ENCODE measurements at places on chromosomes 2 and 18.

GRCh38 chr18:22169889-22170420 lies 566 bp downstream of the GATA6 start:
- DNase-seq, result no peak

DNA sequence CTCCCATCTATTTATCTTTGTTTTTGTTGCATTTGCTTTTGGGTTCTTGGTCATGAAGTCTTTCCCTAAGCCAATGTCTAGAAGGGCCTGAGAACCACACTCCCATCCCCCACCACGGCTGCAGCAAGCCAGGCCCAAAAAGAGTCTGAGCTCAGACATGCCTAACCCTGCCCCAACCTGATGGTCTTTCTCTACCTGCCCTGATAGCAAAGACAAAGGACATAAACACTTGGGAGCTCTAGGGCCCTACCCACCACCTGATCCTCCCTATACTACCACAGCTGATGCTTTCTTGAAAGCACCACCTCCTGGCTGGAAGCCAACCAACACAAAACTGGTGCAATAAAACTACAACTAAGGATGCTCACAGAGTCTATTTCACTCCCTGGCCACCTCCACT lies 233.4 kb downstream of the WDR7 start:
- DNase-seq, result no peak

DNA sequence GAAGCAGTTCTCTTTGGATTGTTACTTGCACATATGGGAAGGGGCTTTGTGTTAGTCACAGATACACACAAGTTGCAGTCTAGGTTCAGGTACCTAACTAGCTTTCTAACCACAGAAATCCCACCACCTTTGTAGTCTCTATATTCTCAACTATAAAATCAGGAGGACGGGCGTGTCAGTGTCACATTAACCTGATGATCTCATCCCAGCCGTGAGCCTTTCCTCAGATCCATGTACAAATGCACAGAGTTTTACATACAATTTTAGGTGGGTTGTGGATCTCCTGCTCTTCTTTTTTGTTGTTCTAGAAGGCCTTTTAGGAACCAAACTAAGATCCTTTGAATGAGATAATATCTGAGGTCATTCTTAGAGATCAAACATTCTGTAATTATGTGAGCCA lies 94.0 kb downstream of the ZNF532 start:
- no peak for DNase-seq

- no peak for DNase-seq
Observed at GRCh38 chr2:160609346-160609745, 115.7 kb upstream of the RBMS1 start.

GRCh38 chr2:157339965-157340655 lies 14.5 kb upstream of the ERMN start:
- no peak for DNase-seq

- DNase-seq, result no peak
Observed at GRCh38 chr2:239546541-239546940, 145.7 kb upstream of the HDAC4 start.

DNA sequence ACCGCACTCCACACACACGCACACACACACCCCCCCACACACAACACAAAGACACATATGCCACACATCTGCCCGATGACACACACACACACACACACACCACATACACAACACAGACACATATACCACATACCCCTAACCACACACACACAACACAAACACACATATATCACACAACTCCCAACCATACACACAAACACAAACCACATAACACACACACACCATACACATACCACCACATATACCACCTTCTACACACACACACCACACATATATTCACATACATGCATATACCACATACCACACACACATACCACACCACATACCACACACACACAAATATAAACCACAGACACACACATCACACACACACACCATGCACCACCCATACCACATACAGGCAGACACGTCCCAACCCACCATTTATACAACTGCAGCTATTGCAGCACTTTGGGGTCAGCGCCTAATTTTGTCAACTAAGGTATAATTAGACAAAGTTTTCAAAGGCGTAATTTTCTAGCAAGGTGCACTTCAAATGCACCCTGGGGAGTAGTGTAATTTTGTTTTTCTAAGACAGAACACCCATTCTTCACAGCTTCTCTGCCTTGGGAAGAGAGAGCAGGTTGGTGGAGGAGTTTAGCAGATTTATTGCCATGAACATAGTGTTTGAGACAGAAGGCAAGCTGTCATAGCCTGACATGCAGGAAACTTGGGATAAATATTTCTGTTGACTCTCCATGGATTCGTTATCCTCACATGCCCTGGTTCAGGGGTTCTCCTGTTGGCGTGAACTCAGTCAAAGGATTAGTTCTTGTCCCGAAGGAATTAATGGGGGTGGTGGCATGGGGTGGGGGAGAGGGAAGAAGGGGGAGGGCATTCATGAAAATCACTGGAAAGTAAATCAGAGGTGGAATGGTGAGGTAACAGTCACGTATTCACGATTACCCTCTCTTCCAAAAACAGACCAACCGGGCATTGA lies 416.1 kb downstream of the LPIN1 start:
- DNase-seq, result no peak

- DNase-seq, result no peak
Observed at GRCh38 chr18:60247103-60247502, 125.5 kb downstream of the MC4R start.

DNA sequence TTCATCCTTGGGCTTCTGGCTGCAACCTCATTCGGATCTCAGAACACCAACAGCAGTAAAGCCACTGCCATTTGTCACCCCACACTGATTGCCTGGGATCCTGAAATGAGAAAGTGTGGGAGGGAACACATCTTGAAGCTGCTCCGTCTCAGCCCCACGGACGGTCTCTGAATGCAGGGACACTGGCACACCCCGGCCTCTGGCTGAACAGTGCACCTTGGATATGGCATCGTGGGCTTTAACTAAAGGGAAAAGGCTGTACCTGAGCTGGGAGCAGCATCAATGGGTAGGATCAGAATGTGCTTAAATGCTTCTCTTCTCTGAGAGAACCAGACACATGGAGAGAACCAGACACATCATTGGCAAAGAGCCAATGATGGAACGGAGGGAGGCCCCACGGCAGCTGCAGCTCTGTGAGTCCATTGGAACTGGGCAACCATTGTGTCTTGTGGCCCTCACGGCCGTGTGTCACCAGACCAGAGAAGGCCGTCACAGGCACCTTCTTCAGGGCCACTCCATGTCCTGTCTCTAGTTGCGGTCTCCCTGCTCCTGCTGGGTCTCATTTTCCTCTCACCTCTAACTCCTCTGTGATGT lies 193.4 kb upstream of the MYT1L start:
- DNase-seq, result no peak

GRCh38 chr2:68436270-68436669 lies 30.8 kb downstream of the FBXO48 start:
- DNase-seq, result no peak

DNA sequence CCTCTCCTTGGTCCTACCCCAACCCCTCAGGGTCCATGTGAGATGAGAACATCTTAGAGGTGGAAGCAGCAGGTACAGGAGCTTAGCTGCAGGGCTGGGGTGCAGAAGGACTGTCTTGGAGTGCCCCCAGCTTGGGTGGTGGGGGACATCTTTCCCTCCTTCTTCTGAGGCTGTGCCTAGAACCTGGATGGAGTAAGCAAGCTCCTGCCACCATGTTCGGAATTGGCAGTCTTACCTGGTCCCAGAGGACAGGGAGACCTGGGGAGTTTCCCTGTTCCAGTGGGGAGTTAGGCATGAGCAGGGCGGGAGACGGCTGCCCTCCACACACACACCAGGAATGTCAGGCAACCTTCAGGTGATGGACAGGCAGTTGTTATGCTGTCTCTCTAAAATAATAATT lies 131.0 kb upstream of the COPS8 start:
- no peak for DNase-seq

DNA sequence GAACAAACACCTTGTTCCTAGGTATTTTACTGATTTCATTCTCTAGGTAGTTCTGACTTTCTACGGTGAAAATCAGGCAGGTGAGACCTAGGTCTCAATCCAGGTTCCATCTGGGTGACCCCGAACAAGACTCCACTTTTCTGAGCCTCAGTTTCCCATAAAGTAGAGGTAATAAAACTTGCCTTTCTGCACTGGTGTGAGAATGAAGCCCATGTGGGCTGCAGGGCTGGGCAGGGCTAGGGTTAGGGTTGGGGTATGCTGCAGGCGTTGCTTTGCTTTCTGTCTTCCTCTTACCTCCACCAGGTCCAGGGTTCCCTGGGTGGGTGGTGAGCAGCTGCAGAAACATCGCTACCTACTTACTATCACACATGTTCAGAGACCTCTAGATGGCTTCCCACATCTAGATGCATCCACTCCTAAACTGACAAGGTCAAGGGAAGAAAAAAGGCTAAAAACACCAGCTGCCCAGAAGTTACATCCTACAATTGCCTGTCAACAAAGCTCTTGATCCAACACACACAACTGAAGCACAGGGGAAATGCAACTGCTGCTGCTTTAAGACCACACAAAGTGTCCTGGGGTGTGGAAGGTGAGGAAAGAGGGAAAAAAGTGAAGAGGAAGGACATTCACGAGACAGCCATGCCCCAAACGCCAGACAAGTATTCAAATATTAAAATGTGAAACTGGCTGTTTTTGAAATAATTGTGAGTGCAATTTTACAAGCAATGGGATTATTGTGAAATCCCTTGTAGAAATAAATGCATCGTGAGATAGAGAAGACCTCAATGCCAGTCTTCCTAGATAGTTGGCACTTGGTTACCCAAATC lies 23.5 kb downstream of the MBP start:
- no peak for DNase-seq

DNA sequence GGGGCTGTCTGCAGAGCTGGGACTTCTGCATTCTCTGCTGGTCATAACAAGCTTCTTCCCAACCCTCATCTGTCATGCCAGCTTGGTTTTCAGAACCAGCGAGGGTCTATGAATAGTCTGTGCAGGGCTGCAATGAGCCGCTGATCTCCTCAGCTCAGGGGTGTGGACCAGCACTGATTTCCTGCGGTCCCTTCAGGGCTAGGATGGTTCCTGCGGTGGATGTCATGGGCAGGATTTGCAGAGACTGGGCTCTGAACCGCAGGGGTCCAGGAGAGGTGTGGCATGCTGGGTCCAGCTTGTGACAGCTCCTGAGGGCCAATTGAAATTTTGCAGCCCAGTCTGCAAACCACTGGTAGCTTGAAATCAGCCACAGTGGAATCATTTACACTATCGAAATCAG lies 188.2 kb upstream of the AGAP1 start:
- no peak for DNase-seq

DNA sequence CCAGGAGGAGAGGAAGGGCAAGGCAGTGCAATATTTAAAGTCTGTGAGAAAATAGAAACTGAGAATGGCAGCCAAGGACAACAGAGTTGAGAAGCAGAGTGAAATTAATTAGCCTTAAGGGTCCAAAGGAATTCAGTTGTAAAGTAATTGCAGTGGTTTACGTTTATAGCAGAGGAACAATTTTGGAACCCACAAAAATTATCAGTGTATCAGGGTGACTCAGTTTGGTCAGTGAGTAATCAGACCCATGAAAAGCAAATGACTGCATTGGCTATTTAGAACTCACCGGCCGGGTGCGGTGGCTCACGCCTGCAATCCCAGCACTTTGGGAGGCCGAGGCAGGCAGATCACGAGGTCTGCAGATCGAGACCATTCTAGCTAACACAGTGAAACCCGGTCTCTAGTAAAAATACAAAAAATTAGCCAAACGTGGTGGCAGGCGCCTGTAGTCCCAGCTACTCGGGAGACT lies 245.8 kb upstream of the SLC39A10 start:
- DNase-seq, result no peak

DNA sequence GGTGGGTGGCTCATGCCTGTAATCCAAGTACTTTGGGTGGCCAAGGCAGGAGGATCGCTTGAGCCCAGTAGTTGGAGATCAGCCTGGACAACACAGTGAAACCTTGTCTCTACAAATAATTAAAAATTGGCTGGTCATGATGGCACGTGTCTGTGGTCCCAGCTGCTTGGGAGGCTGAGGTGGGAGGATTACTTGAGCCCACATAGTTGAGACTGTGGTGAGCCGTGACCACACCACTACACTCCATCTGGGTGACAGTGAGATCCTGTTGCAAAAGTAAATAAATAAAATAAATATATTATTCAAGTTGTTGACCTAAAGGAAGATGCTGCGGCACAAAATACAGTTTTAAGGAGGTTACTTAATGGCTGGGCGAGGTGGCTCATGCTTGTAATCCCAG lies 72.7 kb downstream of the LAMA3 start:
- DNase-seq, result no peak

GRCh38 chr2:64202206-64202845 lies 58.1 kb upstream of the PELI1 start:
- no peak for DNase-seq

DNA sequence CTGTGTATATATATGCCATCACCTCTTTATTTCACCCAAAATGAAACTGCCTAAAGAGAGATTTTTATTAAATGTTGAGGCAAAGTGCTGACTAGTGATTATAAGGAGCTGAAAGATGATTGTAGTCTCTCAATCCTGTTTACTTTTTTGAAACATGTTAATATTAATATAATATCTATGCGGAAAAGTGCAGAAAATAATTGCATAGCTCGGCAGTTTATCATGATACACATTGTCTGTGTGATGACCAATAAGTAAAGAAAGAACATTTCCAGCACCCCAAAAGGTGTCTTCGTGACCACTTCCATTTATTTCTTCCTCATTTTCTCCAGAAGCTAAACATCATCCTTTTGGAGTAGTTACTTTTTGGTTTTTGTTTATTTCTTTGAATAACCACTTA lies 99.0 kb downstream of the BIRC6 start:
- no peak for DNase-seq

DNA sequence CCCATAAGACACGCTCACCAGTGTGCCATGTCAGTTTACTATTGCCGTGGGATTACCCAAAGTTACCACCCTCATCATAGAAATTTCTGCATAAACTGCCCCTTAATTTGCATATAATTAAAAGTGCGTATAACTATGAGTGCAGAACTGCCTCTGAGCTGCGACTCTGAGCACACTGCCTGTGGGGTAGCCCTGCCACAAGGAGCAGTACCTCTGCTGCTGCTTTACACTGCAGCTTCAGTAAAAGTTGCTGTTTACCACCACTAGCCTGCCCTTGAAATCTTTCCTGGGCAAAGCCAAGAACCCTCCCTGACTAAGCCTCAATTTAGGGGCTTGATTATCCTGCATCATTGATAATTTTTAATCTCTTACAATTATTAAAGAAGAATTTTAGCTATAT lies 213.9 kb upstream of the MAP2 start:
- DNase-seq, result no peak

GRCh38 chr18:1522249-1522615 lies 617.6 kb downstream of the ADCYAP1 start:
- no peak for DNase-seq

DNA sequence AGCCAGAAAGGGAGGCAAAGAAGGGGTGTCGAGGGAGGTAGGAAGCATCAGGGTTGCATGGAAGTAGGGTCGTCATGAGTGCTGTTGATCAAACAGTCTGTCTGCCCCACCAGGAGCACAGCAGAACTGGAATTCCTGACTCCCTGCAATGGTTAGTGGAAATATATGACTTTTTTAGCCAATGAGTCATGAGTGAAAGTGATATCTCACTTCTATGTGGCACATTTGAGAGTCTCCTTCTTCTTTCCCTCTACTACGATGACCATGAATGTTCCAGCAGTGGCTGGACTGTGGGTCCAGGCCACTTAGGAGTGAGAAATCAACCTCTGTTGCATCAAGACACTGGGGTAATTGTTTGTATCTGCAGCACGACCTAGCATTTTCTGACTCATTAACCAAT lies 199.5 kb downstream of the TTC32 start:
- DNase-seq, result no peak
